ENCODE measurements at places on chromosomes 13 and 19.

- DNase-seq, result no peak
Observed at GRCh38 chr19:13339869-13340268, 166.4 kb downstream of the CACNA1A start.

DNA sequence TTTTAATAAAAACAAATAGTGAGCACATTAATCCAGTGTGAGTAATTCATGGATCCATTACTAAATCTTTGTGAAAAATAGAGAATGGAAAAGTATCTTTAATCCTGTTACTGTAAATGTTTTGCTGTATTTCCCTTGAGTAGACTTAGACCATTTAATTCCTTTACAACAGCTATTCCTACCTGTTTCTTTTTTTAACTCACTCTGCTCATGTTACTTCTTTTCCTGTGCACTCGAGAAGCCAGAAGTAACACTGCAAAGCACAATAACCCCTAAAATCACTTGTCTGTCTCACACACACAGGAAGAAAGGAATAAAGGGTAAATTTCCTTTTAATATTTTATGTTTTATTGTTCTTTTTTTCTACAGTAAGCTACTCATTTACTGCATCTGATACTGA is 244.3 kb downstream of the SHISA2 start:
- no peak for DNase-seq

DNA sequence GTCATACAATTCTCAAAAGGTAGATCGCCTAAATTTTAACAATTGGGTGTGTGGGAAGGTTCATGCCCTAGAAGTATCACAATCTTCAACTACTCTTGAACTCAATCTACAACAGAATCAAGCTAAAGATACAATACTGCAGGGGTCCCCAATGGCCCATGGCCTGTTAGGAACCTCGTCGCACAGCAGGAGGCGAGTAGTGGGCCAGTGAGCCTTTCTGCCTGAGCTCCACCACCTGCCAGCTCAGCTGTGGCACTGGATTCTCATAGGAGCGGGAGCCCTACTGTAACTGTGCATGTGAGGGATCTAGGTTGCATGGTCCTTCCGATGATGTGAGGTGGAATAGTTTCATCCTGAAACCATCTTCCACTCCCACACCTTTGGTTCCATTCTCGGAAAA is 230.6 kb downstream of the KLF12 start:
- no peak for DNase-seq

DNA sequence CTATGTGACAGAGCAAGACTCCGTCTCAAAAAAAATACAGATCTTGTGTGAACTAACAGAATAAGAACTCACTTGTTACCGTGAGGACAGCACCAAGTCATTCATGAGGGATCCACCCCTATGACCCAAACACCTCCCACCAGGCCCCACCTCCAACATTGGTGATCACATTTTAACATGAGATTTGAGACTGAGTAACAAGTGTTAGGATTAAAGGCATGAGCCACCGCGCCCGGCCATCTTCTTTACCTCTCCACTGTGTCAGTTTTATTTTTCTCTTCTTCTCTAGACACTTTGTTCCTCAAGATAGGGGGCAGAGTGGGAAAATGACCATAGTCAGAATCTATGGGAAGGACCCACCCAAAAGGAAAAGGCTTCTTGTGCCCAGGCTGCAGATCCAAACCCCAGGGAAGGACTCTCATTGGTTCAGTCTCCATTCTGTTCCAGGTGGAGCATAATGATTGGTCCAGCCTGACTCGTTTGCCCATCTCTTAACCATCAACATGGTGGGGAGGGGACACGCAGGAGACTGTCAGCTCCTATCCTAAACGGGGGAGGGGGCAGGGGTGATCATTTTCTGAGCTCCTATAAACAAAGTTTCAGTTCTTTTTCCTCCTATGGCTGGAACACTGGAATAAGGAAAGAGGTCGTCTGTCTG is 1.3 kb upstream of the CALM3 start:
- no peak for DNase-seq

DNA sequence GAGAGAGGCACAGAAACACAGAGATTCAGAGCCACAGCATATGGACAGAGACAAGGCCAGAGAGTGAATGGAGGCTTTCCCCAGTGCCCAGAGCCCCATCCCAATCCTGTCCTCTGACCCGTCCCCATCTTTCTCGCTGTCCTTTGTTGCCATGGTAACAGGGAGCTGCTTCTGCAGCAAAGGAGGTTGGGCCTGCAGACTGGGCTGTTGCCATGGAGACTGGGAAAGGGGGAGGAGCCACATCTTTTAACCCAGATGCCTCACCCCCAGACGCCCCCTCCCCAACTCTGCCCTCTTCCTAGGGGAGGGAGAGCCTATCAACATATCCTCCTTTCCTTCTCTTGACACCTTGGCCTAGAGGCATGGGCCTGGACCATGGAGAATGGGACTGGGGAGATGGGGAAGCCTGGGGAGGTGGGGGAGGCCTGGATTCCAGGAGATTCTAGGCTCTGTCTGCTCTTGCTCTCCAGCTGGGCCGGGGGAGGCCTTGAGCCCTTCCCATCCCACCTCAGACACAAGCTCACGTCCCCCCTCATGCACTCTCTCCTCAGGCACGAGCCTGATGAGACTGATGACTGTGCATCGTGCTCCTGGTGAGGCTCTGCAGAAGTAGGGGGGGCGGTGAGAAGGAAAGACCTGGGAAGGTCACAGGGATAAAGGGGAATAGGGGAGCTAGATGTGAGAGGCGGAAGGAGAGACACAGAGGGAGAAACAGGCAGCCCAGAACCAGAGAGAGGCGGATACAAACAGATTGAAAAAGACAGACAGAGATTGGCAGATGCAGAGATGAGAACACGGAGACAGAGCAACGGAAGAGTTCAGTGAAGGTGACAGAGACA is 2.1 kb upstream of the ATP1A3 start:
- no peak for DNase-seq

- peak; percentile 93 for DNase-seq
Observed at GRCh38 chr19:33373453-33374235, at the start of gene CEBPG. Gene CEBPG, plus strand, starts transcription at chr19:33373709. Its CDS starts 5,531 bp downstream, at chr19:33379240.

- DNase-seq, result no peak
Observed at GRCh38 chr13:36069881-36070366, 61.3 kb downstream of the DCLK1 start.

- no peak for DNase-seq
Observed at GRCh38 chr19:29565171-29565570, 39.4 kb downstream of the VSTM2B start.

DNA sequence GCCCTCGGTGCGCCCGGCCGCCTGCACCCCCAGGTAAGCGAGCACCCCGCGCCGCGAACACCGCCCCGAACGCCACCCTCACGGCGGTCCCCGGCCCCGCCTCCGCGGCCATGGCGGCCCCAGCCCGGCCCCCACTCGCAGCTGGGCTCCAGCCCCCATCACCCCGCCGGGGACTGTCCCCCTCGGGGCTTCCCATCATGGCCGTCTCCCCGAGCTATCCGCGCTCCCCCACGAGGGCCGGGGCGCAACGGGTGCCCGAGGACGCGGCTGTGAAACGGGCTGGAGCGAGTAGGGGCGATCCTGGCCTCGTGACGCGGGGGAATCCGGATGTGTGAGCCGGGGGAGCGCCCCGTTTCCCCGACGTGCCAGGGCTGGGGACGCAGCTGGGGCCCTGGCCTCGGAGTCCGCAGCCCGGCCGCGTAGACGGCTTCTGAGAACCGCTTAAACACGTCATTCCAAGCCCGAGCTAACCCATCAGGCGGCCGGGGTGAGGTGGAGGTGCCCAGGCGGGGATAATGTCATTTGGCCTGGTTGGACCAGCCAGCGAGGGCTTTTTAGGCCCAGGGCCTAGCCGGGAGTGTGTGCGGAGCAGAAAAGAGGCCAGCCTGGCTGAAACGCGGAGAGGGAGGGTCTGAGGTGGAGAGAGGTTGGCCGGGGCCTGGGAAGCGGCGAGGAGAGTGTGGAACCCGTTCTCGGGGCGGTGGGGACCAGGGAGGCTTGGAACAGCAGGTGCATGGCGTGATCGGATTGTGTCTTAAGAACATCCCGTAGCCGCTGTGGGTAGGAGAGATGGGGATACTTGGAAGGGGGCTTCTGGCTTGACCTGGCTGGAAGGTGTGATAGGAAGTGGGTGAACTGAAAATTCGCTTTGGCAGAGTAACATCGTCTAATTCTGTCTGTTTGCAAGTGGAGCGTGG is 550 bp downstream of the CERS4 start:
- DNase-seq, result peak; percentile 67

GRCh38 chr13:27339299-27339698 is 68.7 kb downstream of the RASL11A start:
- peak; percentile 28 for DNase-seq

DNA sequence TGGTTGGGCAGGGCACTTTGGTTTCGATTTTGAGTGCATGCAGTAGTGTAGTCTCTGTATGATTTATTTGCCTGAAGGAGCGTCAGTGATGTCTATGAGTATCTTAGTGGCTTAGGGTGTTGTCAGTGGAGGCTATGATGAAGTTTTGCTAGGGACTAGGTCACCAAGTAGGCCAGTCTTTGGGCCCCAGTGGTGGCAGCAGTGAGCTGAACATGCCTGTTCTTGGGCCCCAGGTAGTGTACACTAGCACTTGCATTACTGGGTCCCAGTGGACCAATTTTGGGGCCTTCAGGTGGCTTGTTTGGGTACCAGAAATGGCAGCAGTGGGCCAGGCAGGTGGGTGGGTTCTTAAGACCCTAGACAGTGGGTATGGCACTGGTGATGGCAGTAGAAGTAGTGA is 598.7 kb upstream of the SPRY2 start:
- no peak for DNase-seq

GRCh38 chr13:94263038-94263437 is 216.4 kb downstream of the DCT start:
- no peak for DNase-seq

DNA sequence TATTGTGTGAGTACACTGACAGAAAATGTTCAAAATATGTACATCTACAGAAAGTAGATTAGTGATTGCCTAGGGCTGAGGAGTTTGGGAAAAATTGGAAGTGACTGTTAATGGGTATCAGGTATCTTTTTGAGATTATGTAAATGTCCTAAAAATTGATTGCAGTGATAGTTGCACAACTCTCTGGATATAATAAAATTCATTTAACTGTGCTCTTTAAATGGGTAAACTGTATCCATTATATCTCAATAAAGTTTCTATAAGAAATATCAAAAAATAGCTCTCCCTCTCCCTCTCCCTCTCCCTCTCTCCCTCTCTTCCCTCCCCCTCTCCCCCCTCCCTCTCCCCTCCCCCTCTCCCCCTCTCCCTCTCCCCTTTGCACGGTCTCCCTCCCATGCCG is 9.4 kb upstream of the ZNF227 start:
- DNase-seq, result no peak

GRCh38 chr13:30867089-30867669 is 38.9 kb upstream of the MEDAG start:
- no peak for DNase-seq

DNA sequence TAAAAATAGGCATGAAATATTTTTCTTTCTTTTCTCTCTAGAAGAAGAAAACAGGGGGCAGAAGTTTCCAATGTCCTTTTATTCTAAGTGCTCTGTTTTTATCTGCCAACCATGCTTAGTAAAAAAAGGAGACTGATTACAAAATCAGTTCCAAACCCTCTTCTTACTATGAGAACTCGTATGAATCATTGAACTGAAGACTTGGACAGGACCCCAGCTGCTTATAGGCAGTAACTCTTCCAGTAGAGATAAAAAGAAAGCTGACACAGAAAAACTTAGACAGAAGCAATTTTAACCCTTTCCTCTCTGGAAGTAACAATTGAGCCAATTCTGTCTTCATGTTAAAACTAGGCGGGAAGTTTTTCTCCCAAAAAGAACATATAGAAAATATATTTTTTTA is 24.5 kb upstream of the FREM2 start:
- no peak for DNase-seq

GRCh38 chr19:38079926-38080380 is 144.1 kb downstream of the DPF1 start:
- DNase-seq, result no peak

DNA sequence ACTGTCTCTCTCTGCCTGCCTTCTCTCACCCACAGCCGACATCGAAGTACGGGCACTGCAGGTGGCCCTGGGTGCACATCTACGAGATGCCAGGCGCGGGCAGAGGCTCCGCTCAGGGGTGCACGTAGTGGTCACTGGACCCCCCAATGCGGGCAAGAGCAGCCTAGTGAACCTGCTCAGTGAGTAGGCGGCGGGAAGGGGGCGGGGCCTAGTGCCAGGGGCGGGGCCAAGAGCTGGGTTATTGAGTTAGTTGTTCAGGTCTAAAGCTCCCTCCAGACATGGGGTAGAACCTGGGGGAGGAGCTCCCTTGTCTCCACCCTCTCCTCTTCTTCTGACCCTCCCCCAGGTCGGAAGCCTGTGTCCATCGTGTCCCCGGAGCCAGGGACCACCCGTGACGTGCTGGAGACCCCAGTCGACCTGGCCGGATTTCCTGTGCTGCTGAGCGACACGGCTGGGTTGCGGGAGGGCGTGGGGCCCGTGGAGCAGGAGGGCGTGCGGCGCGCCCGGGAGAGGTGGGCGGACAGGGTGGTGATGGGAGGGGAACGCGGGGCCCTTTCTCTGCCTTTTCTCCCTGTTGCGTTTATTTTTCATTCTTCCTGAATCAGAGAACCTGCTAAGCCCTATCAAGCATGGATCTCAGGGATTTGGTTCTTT is 1.9 kb downstream of the GTPBP3 start:
- DNase-seq, result no peak

- no peak for DNase-seq
Observed at GRCh38 chr13:30881191-30881651, 24.9 kb upstream of the MEDAG start.

DNA sequence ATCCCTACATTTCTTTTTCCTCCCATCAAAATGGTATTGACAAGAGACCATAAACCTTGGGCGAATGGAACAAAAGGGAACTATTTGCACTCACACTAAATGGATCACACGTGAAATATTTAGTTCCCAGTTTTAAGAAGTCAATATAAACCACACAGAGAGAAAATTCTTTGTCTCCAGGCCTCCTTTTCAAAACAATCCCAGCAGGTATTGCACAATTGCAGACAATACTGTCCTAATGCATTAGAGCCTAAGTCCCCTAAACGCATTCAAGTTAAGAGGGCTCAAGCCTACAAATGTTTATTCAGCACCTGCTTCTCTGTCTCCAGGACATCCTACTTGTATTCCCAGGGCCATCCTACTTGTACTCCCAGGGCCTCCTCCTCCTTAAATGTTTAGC is 1.3 kb upstream of the B3GLCT start:
- DNase-seq, result no peak

DNA sequence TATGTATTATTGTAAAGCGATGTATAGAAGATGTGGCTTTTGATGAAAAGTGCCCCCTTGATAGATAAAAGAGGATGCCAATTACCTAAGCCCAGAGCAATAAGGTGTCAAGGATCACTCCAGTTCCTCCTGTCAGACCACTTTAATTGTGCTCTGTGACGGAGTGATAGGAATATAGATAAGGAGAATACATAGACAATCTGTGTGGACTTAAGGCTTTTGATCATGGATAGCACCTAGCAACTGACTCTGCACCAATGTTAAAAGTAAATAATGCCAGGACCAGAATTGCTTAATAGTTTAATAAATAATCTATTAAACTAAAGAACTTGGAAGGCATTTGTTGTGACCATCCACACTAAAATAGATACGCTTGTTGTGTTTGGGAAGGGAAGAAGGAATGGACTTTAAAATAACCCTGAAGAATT is 390.7 kb upstream of the ARGLU1 start:
- no peak for DNase-seq

DNA sequence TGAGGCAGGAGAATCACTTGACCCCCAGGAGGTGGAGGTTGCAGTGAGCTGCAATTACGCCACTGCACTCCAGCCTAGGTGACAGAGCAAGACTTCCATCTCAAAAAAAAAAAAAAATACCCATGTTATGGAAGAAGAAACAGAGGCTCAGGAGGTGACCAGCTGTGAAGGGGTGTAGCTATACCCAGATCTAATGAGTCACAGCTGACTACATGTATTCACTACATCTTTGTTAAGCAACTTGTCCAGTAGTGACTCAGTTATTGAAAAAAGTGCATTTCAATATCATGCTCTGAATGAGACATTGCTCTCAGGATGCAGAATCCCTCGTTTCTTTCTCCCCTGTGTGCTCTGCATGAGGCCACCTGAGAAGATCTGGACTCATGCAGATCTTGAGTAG is 16.1 kb upstream of the SPART start:
- DNase-seq, result no peak
